ENCODE measurements at places on chromosomes 3 and 15.

DNA sequence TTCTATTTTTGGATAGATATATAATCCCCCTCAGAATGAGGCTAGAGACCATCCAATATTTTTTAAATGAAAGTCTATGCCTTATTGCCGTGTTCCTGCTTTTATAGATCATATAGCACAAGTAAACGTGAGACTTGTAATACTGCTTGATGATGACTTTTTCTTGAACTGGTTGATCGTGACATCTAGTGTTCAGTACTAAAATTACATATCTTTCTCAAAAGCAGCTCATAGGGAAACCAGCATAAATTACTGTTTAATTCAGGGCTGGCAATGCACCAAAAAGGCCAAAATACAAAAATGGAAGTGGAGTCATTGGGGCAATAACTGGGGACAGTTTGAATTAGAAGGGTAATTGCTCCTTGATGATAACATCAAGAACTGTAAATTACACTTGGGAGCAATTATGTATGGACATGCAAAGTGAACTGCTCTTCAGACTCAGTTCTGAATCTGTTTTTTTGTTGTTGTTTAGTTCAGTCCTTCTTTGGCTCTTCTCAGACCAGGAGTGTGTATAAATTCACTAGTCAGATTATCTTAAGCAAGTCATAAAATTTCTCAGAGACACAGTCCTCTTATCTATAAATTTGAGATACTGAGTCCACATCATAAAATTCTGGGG, 325.3 kb downstream of the THSD4 start:
- no peak for DNase-seq

DNA sequence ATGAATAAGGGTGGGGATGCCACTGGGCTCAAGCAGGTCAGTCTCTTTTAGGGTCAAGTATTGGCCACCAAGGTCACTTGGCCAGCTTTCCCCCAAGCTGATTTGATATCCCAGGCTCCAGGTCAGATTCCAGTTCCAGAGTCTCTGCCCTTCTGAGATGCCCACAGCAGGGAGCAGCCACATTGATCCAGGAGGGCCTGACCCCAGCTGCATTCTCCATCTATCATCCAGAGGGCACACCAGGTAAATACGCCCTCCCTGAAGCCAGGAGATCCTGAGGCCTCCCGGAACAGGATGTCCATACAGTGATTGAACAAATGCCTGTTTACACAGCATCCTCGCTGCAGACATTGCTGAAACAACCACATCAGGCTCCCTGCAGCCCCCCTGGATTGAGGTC, 264.6 kb upstream of the TLE3 start:
- DNase-seq: no peak

GRCh38 chr3:50430191-50430590, 70.9 kb upstream of the TMEM115 start:
- no peak for DNase-seq

DNA sequence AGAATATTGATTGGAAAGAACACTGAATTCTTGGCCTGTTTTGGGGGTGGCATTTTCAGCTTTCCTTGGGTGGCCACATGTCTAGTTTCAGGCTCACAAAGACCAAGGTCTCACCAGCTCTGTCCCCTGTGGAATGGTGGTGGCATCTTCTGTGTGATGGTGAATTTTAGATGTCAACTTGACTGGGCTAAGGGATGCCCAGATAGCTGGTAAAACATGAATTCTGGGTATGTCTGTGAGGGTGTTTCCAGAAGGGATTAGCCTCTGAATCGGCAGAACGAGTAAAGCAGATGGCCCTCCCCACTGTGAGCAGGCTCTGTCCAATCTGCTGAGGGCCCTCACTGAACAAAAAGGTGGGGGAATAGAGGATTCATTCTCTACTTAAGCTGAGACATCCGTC, 34.4 kb upstream of the MYZAP start:
- DNase-seq: no peak

- no peak for DNase-seq
These were observed 3.1 kb downstream of the SPRED1 start for GRCh38 chr15:38255690-38256089.

- DNase-seq: no peak
These were observed 2.4 kb downstream of the RASA2 start for GRCh38 chr3:141489203-141489602.

DNA sequence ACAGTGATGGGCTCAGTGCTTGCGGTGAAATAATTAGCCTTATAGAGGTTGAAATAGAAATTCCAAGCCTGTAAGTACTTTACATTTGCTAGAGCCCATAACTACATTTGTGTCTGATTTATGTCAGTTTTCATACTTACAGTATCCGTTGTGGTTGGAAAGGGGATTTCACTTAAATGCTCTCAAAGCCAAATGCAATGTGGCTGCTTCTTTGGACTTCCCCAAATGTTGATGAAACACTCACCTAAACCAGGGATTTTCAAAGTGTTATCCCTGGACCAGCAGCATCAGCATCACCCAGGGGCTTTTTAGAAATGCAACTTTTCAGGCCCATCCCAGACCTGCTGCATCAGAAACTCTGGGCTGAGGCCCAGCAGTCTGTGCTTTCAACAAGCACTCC, 378.7 kb downstream of the MCTP2 start:
- no peak for DNase-seq

GRCh38 chr3:184944241-184944640, 132.3 kb downstream of the VPS8 start:
- DNase-seq: no peak

DNA sequence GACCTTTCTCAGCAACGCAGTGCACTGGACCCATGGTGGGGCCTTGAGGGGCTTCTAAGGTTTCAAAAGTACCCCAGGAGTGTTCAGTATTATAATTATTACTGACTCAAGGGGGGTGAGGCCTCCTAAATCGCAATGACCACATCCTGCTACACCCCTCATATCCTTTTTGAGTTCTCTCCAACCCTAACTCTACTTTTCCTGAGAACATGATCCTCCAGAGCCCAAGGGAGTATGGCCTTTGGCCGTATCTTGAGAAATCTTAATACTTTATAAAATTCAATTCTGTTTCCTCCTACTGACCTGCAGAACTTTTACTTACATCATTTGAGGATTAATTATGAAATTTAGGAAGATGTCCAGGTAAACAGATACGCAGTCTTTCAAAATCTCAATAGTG, 30.4 kb upstream of the RARRES1 start:
- DNase-seq: no peak

DNA sequence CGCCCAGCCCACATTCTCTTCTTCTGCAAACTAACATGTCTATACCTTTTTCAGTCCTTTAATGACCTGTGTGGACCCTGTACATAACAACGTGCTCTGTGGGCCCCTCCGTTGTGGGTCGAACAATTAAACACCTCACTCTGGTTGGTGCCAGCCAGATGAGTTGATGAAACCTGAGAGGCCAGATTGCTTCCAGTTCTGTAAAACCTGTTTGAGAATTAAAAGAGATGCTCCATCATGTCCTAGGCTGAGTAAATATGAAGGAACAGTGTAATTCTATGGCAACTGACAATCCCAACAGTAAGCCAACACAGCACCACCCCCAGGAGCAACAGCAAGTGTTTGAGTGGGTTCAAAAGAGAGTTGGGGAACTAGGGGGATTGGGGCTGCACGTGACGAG, 5.7 kb upstream of the THBS1 start:
- DNase-seq: no peak

- no peak for DNase-seq
These were observed 595.2 kb upstream of the TBL1XR1 start for GRCh38 chr3:177792311-177793030.

- no peak for DNase-seq
These were observed 82.8 kb downstream of the SSR3 start for GRCh38 chr3:156472150-156472549.

- DNase-seq: no peak
These were observed 179.4 kb upstream of the CGNL1 start for GRCh38 chr15:57196865-57197264.

GRCh38 chr3:42314411-42314810, 48.4 kb upstream of the CCK start:
- no peak for DNase-seq

DNA sequence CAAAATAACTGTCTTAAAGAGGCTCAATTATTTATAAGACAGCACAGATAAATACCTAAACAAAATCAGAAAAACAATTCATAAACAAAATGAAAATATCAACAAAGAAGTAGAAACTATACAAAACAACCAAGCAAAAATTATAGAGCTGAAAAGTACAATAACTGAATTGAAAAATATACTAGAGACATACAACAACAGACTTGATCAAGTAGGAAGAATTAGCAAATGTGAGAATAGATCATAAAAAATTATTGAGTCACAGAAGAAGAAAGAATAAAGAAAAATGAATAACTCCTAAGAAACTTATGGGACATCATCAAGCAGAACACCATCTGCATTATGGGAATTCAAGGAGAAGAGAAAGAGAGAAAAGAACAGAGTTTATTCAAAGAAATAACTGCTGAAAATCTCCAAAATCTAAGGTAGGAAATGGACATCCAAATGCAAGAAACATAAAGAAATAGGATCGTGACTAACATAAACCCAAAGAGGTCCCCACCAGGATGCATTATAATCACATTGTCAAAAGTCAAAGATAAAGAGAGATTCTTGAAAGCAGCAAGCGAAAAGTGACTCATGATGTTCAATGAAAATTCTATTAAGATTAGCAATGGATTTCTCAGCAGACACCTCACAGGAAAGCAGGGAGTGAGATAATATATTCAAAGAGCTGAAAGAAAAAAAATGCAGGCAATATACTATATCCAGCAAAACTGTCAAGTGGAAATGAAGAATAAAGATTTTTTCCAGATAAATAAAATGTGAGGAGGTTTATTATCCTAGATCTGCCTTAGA, 85.9 kb downstream of the DCLK3 start:
- DNase-seq: no peak

- no peak for DNase-seq
These were observed 91.9 kb downstream of the THSD4 start for GRCh38 chr15:71207141-71207540.

GRCh38 chr3:50254577-50255250, 14.2 kb upstream of the SEMA3B start:
- no peak for DNase-seq

- DNase-seq: no peak
These were observed 270.5 kb downstream of the TUSC7 start for GRCh38 chr3:116980099-116980498.

DNA sequence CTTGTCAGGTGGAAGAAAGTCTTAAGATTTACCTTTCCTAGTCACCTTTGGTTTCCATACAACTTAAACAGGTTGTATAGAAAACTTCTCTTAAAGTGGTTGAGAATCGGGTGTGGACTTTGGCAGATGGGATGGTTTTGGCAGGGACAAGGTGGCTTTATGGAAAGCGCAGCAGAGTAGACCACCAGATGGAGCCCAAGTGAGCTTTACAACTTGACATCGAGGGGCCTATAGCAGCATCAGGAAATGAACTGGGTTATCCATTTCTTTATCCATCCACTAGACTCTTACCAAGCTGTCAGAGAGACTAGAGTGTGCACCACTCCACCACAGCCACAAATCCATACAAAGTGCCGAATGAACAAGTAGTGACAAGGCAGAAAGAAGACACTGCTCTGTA, 85.3 kb upstream of the MBNL1 start:
- DNase-seq: peak; percentile 43

GRCh38 chr15:52037889-52038505, 19.0 kb downstream of the MAPK6 start:
- no peak for DNase-seq

GRCh38 chr3:195732940-195733339, 12.2 kb downstream of the MUC20 start:
- DNase-seq: no peak

- DNase-seq: no peak
These were observed 25.3 kb downstream of the TRAK1 start for GRCh38 chr3:42116466-42116865.

GRCh38 chr3:154214306-154214705, 93.1 kb downstream of the ARHGEF26 start:
- no peak for DNase-seq

DNA sequence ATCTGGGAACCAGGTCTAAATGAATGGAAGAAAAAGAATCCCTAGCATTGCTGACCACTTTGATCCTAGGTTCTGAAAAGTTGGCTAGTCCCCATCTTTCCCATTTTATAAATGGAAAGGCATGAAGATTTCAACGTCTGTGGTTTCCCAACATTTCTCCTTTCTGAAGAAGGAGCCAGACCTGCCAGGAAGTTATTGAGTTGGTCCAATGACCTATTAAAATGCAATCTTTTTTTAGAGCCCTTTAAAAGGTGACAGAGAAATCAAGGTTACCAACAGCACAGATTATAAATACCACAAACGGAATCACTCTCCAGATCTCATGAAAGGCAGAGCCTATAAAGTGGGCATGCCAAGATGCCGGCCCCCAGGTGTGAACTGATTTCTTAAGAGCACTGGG, 505.6 kb upstream of the THBS1 start:
- DNase-seq: no peak

GRCh38 chr3:94076055-94076454, 13.2 kb downstream of the NSUN3 start:
- no peak for DNase-seq

DNA sequence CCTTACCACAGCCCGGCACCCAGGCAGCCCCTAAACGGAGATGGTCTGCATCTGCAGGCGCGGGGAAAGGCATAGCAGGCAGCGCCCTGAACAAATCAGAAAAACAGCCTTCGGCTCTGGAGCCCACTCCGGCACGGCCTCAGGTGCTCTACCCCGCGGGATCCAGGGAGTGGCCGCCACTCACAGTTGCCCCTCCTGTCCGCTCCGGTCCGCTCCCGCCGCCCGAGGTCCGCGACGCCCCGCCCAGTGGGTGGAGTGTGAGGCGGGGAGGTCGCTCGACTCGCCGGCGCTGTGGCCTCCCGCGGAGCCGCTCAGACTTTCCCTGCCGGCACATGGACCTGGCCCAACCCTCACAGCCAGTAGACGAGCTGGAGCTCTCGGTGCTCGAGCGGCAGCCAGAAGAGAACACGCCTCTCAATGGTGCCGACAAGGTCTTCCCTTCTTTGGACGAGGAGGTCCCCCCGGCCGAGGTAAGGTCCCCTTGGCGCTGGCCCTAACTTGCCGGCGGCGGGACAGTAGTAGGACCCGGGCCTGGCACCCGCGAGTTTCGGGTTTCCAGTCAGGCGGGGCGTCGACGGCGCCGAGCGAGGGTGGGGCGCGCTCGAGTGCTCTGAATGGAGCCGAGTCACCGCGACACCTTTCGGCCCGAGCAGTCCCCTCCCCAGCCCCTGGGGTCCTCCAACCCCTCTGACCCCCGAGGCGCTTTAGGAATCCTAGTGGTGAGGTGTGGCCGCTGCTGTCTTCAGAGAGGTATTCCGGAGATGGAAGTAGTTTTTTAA, at the start of gene C3orf52:
TSS of gene C3orf52 (plus strand) at position 314 of the 779 bp plus-strand sequence. CDS start at position 333, 19 bp downstream.
- peak; percentile 55 for DNase-seq

GRCh38 chr3:24296441-24297205, 198.0 kb downstream of the THRB start:
- DNase-seq: no peak

GRCh38 chr3:130963444-130963843, 63.2 kb downstream of the ASTE1 start:
- no peak for DNase-seq

GRCh38 chr3:140756240-140757016, 78.6 kb downstream of the TRIM42 start:
- DNase-seq: no peak

DNA sequence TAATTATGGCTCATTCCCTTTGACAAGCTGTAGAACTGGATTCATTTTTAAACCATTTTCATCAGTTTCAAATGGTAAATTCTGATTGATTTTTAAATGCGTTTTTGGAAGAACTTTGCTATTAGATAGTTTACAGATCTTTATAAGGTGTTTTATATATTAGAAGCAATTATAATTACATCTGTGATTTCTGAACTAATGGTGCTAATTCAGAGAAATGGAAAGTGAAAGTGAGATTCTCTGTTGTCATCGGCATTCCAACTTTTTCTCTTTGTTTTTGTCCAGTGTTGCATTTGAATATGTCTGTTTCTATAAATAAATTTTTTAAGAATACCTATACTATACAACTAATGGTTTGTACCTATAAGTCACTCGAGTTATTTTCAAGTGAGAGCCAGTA, 62.7 kb downstream of the PXYLP1 start:
- DNase-seq: no peak

All from stimulated activated CD4-positive, alpha-beta T cell treated with anti-CD3 and anti-CD28 coated beads, Interleukin-4, amount 100 ng/mL, for 48 hours (primary cell).